ENCODE measurements at places on chromosomes 12 and 14. TPM values are rescaled to one million over a fixed set of nuclear protein-coding genes. Genes with fewer than 3 reads are reported as not detected.

KCNMB4 gene
- polyA plus RNA-seq: 0.19 TPM

ASCL1 gene
- polyA plus RNA-seq: not detected

C1RL gene
- polyA plus RNA-seq: 8.2 TPM

PIWIL1 gene
- not detected for polyA plus RNA-seq

USP44 gene
- polyA plus RNA-seq: 5.5 TPM

SSPN gene
- 149 TPM for polyA plus RNA-seq

ANG gene
- 9.9 TPM for polyA plus RNA-seq

MMAB gene
- 21.7 TPM for polyA plus RNA-seq

RASSF8 gene
- not detected for polyA plus RNA-seq

OAS2 gene
- polyA plus RNA-seq: 44.7 TPM

RCOR1 gene
- polyA plus RNA-seq: 1.2 TPM

KSR2 gene
- not detected for polyA plus RNA-seq

SMCO3 gene
- polyA plus RNA-seq: not detected

HCAR3 gene
- not detected for polyA plus RNA-seq

AQP2 gene
- polyA plus RNA-seq: not detected

AICDA gene
- 2.1 TPM for polyA plus RNA-seq

PRH2 gene
- not detected for polyA plus RNA-seq

FIGNL2 gene
- polyA plus RNA-seq: not detected

USP30 gene
- 16.0 TPM for polyA plus RNA-seq

GLIPR1L2 gene
- 1.6 TPM for polyA plus RNA-seq

IL23A gene
- 12.4 TPM for polyA plus RNA-seq

BBOF1 gene
- polyA plus RNA-seq: 2.2 TPM

HHIPL1 gene
- 0.24 TPM for polyA plus RNA-seq

WNT1 gene
- 0.19 TPM for polyA plus RNA-seq

TAC3 gene
- not detected for polyA plus RNA-seq

BDKRB2 gene
- not detected for polyA plus RNA-seq

VASH1 gene
- 0.70 TPM for polyA plus RNA-seq

GLIPR1L1 gene
- not detected for polyA plus RNA-seq

LBHD2 gene
- polyA plus RNA-seq: not detected

MAP3K12 gene
- polyA plus RNA-seq: 1.4 TPM

AGAP2 gene
- 4.1 TPM for polyA plus RNA-seq
